ENCODE measurements at places on chromosomes 3 and 15. TPM values are rescaled to one million over a fixed set of nuclear protein-coding genes. Genes with fewer than 3 reads are reported as not detected.

- no peak for DNase-seq
Observed at GRCh38 chr3:43388915-43389314, 102.6 kb downstream of the SNRK start.

- DNase-seq, result no peak
Observed at GRCh38 chr3:195113536-195114425, 157.2 kb downstream of the XXYLT1 start.

GRCh38 chr3:143147707-143148106, 28.1 kb downstream of the CHST2 start:
- no peak for DNase-seq

- no peak for DNase-seq
Observed at GRCh38 chr15:40064231-40064894, 25.4 kb upstream of the SRP14 start.

Gene DPPA2
- not detected for total RNA-seq

Gene FOXL2
- total RNA-seq, result not detected

Gene REC114
- total RNA-seq, result not detected

Gene FOXP1
- total RNA-seq, result 210 TPM
